ENCODE measurements at places on chromosomes 11 and 22. TPM values are rescaled to one million over a fixed set of nuclear protein-coding genes. Genes with fewer than 3 reads are reported as not detected.
A peak's percentile ranks its signal among the peaks of the same experiment; 100 is the strongest.

- no peak for DNase-seq
Observed at GRCh38 chr11:9905960-9906791, 242.3 kb downstream of the SWAP70 start.

GRCh38 chr11:108947654-108948570, 283.0 kb downstream of the DDX10 start:
- no peak for DNase-seq

The USH1C gene
- 1.2 TPM for total RNA-seq

DNA sequence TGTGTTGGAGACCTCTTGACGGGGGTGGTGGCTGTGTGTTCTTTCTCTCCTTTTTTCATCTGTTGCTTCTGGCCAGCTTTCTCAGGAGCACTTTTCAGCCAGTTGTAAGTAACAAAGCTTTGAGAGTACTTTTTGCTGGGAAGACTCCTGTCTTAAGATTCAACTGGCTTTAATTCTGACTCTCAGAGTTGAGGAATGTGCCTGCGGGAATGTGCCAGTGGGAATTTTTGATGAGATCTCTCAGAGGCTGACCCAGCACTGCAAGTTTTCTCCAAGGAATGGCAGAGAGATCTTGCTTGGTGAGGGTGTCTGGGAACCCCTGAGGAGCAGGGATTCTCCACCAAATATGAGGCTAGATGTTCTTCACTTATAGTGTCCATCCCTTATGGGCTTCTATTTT, 91.6 kb upstream of the OR9Q1 start:
- DNase-seq = no peak

The ANAPC15 gene
- total RNA-seq = 66.1 TPM

DNA sequence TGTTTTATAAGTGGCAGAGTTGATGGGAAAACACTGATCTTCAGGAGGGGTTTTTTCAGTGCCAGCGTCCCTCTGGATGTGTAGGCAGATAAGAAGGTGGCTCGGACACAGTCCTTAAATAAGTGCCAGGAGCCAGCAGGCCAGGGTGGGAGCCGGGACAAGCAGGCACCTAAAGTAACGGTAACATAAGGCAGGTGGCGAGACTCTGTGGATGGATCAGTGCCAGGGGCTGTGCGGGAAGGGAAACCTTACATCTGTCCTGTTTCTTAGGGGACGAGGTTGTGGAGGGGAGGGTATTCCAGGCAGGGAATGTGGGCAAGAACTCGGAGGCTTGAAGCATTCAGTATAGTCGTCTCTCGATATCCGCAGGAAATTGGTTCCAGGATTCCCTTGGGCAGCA, 15.9 kb downstream of the BCR start:
- no peak for DNase-seq

DNA sequence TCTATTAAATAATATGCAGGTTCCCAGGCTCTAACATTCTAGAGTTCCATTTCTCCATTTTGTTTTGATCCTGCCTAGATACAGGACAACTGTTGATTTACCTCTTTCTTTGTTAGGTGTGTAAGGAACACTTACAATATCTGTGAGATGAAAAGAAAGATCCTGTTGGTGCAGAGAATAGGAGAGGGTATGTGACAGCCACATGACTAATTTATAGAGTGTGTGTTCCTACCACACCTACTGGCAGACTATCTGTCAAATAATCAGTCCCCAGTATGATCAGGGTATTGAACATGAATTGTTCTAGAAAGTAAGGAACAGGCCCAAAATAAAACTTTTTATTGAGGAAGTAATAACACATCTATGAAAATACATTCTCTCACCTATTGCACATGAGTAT, 10.2 kb downstream of the MMP10 start:
- no peak for DNase-seq

DNA sequence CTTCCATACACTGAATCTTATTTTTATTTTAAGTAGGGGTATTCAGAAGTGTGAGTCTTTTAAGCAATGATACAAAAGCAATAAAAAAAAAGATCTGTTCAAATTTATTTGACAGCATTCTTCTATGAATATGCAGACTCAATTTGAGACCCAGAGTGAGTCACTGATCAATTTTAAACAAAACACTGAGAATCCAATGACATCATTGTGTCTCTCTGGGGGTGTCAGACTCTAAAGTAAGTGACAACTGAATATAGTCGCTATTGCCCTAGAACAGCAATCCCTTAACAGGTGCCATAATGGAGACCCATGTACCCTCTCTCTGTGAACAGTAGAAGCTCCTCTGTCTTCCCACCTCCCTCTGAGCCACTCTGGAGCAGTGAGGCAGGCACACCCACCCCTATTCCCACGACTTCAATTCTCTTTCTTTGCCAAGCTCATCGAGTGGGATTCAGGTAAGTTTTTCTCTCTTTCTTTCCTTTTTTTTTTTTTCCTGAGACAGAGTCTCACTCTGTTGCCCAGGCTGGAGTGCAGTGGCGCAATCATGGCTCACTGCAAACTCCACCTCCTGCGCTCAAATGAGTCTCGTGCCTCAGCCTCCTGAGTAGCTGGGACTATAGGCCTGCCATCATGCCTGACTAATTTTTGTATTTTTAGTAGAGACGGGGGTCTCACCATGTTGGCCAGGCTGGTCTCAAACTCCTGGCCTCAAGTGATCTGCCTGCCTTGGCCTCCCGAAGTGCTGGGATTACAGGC, 5.1 kb upstream of the RPS3 start:
- DNase-seq = no peak

- DNase-seq = peak; percentile 32
Observed at GRCh38 chr11:2825889-2826678, 59.5 kb downstream of the CDKN1C start.

The PAAF1 gene
- 47.6 TPM for total RNA-seq

- no peak for DNase-seq
Observed at GRCh38 chr11:125365196-125365931, 130.7 kb downstream of the FEZ1 start.

The PATE2 gene
- total RNA-seq = 1.0 TPM

GRCh38 chr22:37012262-37012904, 6.9 kb downstream of the TST start:
- no peak for DNase-seq

The SLC35F2 gene
- total RNA-seq = 12.9 TPM

- DNase-seq = peak; percentile 81
Observed at GRCh38 chr22:36977401-36977861, 41.8 kb downstream of the TST start.

- peak; percentile 77 for DNase-seq
Observed at GRCh38 chr11:32792948-32793475, 1.4 kb downstream of the CCDC73 start.

DNA sequence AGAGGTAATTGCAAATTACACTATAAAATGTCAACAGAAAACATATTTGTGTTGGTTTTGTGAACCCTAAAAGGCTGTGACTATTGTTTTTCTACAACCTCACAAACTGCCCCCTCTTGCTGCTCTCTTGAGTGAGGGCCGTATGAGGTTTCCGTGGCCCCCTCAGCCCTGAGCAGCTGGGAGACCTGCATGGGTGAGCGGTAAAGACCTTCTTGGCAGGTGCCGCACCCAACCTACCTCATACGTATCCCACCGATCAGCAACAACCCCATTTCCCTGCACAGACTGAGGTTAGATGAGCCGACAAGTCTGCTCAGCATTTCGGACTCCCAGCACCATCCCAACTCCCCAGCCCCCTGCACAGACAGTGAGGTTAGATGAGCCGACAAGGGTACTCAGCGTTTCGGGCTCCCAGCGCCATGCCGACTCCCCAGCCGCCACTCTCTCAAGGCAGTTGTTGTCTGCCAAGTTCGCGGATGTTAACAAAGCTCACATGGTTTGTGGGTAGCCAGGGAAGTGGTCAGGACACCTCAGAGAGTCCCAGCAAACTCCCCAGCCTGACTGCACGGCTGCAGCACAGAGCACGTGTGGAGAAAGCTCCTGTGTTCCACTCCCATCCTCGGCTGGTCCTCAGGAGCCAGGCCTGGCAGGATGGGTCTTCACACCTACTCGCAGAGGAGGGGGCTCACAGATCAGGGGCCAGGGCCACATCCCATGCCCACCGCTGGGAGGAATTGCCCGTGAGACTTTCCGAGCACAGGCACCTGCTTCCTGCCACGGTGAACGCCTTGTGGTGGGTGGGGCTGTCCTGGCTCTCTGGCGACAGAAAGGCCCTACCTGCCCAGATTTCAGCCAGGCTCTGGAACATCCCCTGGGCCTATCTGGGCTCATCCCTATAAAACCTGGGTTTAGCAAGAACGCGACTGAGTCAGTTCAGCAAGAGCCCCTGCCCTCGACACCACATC, 502.9 kb downstream of the BRD1 start:
- DNase-seq = peak; percentile 8

GRCh38 chr11:3227568-3228444, 4.4 kb downstream of the MRGPRE start:
- no peak for DNase-seq

DNA sequence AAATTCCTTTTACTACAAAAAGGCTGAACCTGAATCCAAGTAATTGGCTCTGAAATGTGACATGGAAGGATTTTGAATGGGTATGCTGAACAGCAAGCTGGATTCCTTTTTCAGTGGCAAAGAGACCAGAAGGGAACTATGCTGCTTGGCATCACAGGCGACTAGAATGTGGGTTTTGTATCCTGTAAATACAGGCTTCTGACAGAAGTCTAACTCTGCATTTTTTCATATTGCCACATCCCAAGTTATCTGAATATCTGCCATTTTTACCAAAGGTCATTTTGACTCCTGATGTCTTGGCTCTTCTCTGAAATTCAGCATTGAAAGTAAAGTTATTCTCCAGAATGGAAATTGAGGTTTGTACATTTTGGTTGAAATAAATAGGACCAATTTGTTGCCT, 145.7 kb downstream of the ARHGAP42 start:
- no peak for DNase-seq

- peak; percentile 23 for DNase-seq
Observed at GRCh38 chr11:102114032-102114431, 3.8 kb downstream of the YAP1 start.

- DNase-seq = peak; percentile 68
Observed at GRCh38 chr11:69035946-69036340, 12.8 kb upstream of the TPCN2 start.

DNA sequence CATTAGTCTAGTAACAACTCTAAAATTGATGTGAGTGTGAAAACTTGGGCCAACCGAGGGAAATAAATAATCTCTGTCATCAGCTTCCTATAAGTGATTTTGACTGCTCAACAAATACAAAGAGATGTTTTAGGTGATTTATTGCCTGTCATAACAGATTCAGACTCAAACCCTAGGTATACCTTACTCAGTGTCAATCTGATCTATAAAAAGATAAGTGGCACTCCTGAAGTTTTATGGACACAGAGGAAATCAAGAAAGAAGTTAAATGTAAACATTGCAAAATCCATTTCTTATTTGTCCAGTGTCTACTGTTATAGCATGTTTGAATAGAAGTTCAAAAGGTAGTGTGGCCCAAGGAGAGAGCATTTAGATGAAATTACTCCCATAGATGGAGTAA, 30.4 kb upstream of the TYR start:
- no peak for DNase-seq

GRCh38 chr22:27711756-27712155, 89.8 kb downstream of the MN1 start:
- DNase-seq = peak; percentile 63

GRCh38 chr11:104001561-104002056, 34.8 kb upstream of the DDI1 start:
- no peak for DNase-seq

- DNase-seq = no peak
Observed at GRCh38 chr11:65903068-65903481, 2.9 kb upstream of the FOSL1 start.

- no peak for DNase-seq
Observed at GRCh38 chr22:37208401-37209139, 3.7 kb downstream of the SSTR3 start.

GRCh38 chr11:122847466-122847865, 9.2 kb downstream of the CRTAM start:
- DNase-seq = no peak

The C11orf42 gene
- 38.5 TPM for total RNA-seq

DNA sequence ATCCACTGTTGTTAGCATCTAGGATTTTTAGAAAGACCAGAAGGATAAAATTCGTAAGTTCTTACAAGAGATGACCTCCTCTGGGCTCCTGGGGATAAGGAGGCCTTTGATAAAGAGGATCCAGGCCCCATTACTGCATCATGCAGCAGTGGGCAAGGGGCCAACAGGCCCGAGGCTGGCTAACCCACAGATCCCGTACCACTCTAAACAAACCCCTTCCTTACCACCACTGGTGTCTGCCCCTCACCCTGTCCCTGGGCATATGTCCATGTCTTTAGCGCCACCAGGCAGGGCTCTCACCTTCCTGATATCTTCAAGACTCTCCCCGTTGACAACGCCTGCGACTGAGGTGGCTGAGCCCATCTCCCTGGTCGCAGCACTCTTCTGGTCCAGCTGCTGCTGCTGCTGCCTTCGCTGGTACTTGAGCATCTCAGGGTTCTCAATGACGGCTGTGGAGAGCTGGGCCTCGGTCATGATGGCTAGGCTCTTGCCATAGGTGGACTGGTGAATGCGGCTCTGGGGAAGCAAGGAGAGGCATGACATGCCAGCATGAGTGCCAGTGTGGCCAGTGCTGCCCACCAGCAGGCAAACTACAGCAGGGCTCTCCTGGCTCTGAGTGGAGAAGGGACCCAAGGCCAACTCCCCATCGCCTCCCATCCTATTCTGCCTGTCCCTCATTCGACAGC, 46.2 kb downstream of the HIRA start:
- DNase-seq = no peak

- no peak for DNase-seq
Observed at GRCh38 chr11:77560605-77561004, 29.1 kb upstream of the AQP11 start.

DNA sequence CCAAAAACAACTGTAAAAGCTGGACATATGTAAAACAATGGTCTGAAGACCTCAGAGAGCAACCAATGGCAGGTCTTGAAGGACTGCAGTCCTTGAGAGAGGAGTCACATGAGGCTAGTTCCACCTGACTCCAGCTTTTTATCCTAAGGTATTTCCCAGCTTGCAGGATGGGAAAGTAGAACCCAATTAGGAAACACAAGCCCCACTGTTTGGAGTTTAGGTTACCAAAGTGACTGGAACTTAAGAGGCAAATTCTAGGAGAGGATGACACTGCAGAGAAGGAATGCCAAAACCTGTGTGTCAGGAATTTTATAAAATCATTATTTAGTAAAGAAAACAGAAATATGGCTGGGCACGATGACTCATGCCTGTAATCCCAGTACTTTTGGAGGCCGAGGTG, 18.4 kb downstream of the OR2AT4 start:
- no peak for DNase-seq

DNA sequence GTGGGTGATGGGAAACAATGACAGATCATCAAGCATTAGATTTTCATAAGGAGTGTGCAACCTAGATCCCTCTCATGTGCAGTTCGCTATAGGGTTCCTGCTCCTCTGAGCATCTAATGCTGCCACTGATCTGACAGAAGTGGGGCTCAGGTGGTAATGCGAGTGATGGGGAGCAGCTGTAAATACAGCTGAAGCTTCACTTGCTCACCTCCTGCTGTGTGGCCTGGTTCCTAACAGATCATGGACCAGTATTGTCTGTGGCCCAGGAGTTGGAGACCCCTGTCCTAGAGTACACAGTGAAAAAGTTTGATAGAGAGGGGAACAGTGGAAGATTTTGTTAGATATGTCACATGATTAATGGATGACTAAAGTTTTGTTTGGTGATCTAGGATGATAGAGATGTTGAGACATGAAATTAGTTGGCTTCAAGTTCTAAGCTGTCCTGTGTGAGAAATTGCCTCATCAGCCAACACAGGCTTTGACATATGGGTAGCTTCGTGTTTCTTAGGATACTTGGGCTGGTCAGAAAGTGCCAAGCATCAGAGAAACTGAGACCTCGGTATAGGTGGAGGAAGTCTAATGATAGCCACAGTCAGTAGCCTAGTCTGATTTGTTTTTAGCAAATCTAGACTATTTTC, 47.4 kb downstream of the ARHGEF12 start:
- no peak for DNase-seq

All from testis (tissue), 5 donors.